ENCODE measurements at places on chromosomes 12 and 14. TPM values are rescaled to one million over a fixed set of nuclear protein-coding genes. Genes with fewer than 3 reads are reported as not detected.

- no peak for DNase-seq
- H3K4me3 ChIP-seq, result no peak overlapping the region
- H3K27ac ChIP-seq, result no peak overlapping the region
- H3K27me3 ChIP-seq, result no peaks in the 10 kb centered on the region
These were observed 88.0 kb downstream of the ANO6 start for GRCh38 chr12:45303945-45304344.

DNA sequence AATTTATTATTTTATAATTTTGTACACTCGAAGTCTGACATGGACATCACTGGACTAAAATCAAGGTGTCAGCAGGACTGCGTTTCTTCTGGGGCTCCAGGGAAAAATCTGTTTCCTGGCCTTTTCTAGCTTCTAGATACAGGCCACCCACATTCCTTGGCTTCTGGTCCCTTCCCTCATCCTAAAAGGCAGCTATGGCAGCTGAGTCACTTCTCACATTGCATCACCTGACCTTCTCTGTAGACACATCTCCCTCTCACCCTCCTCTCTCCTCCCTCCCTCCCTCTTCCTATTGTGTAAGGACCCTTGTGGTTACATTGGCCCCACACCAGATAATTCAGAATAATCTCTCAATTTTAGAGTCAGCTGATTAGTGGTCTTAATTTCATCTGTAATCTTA, 92.4 kb downstream of the RPS6KA5 start:
- peaks cover 44% of the 10 kb centered on the region for H3K4me1 ChIP-seq
- peak overlapping the region; percentile 67 for H3K27ac ChIP-seq
- H3K4me3 ChIP-seq, result no peak overlapping the region
- no peaks in the 10 kb centered on the region for H3K27me3 ChIP-seq
- peaks cover 43% of the 10 kb centered on the region for H3K36me3 ChIP-seq

- H3K36me3 ChIP-seq, result no peaks in the 10 kb centered on the region
- DNase-seq, result no peak
- H3K27ac ChIP-seq, result no peak overlapping the region
These were observed 5.6 kb upstream of the HEBP1 start for GRCh38 chr12:13005649-13006048.

DNA sequence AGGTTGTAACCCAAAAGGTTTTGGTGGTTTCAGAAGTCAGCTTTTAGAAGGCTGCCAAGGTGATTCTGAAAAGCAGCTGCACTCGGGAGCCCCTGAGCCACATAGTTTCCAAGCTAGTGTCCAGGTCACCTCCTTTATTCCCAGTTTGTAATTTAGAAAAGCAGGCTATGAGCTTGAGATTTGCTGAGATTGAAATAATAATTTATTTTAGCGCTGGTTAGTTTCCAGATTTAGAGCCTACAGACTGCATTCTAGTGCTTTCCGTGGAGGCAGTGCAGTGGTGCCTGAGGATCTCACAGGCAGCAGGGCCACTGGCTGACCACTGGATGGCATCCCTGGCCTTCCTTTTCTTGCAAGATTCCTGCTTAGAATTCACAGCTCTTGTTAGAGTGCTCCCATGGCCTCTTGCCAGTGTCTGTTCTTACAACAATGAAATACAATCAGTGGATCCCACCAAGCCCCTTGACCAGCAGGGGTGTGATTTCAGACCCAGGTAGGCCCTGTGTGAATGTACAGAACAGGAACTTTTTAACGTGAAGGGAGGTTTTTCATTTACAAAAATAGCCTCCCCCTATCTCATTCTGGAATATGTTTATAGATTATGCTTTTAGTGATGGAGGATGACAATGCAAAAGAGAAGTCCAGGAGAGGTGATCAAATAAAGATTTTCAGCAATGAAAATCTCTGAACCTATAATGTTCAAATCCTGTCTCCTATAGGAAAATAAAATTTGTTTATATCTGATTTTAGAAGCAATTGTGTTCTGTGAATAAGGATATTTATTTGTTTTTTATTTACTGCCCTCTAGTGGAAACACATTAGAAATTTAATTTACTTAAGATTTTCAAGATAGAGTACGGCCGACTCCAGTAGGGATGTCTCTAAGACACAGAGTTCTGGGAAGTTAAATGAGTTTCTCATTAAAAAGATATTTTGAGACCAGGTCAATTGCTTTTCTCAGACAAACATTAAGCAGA, 362.1 kb upstream of the STXBP6 start:
- no peaks in the 10 kb centered on the region for H3K4me1 ChIP-seq
- H3K4me3 ChIP-seq, result no peak overlapping the region
- peaks cover 3% of the 10 kb centered on the region for H3K27me3 ChIP-seq
- no peak overlapping the region for H3K27ac ChIP-seq

GRCh38 chr14:94374749-94375260, 13.6 kb downstream of the SERPINA1 start:
- H3K36me3 ChIP-seq, result no peaks in the 10 kb centered on the region
- no peaks in the 10 kb centered on the region for H3K4me1 ChIP-seq
- no peak overlapping the region for H3K4me3 ChIP-seq
- H3K27me3 ChIP-seq, result peaks cover 4% of the 10 kb centered on the region

DNA sequence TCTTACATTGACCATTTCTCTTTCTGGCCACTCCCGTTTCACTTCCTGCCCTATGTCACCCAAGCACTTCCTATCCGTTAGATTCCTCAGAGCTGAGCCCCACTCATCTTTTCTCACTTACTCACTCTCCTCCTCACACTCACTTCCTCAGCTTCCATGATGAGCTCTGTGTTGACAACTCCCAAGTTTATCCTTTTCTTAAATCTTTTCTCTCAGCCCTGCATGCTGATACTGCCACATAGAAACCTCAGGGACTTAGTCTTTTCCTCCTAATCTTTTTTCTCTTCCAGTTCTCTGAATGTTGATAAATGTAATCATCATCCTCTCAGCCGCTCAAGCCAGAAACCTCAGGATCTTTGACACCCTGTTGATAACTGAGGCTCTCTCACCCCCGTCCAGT, 99.6 kb downstream of the ANO6 start:
- no peak for DNase-seq
- H3K4me1 ChIP-seq, result no peaks in the 10 kb centered on the region
- H3K36me3 ChIP-seq, result peaks cover 27% of the 10 kb centered on the region
- no peak overlapping the region for H3K27ac ChIP-seq
- no peak overlapping the region for H3K4me3 ChIP-seq
- no peaks in the 10 kb centered on the region for H3K27me3 ChIP-seq

- H3K4me1 ChIP-seq, result no peaks in the 10 kb centered on the region
- H3K27me3 ChIP-seq, result peaks cover 4% of the 10 kb centered on the region
- peak; percentile 15 for DNase-seq
- no peaks in the 10 kb centered on the region for H3K36me3 ChIP-seq
- H3K27ac ChIP-seq, result no peak overlapping the region
These were observed 37.9 kb downstream of the A2ML1 start for GRCh38 chr12:8860165-8860961.

GRCh38 chr12:109092497-109093021, 713 bp downstream of the ALKBH2 start:
- peaks cover 19% of the 10 kb centered on the region for H3K36me3 ChIP-seq
- peak overlapping the region; percentile 94 for H3K4me3 ChIP-seq
- peak overlapping the region; percentile 89 for H3K27ac ChIP-seq
- H3K27me3 ChIP-seq, result no peaks in the 10 kb centered on the region

DNA sequence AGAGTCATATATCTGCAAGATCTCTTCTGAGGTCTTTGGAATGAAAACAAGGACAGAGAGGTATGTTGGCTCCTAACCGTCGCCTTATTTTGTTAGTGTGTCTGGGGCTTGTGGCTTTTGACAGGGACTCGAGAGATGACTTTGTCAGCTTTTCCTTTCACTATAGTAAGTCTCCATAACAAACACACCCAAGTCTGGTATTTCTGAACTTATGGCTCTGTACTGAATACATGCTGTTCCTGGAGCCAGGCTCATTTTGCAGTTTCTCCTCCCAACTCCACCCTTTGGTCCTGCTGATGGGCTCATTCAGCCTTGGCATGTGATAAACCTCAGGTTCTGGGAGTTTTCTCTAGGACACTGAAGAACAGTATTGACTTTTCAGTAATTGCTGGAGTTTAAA, 27.7 kb upstream of the TMED10 start:
- no peak for DNase-seq
- no peaks in the 10 kb centered on the region for H3K36me3 ChIP-seq
- peaks cover 19% of the 10 kb centered on the region for H3K4me1 ChIP-seq
- H3K27ac ChIP-seq, result no peak overlapping the region

GRCh38 chr14:85075694-85076476, 454.1 kb upstream of the FLRT2 start:
- H3K27ac ChIP-seq, result no peak overlapping the region
- no peaks in the 10 kb centered on the region for H3K27me3 ChIP-seq
- no peaks in the 10 kb centered on the region for H3K4me1 ChIP-seq
- DNase-seq, result no peak
- no peaks in the 10 kb centered on the region for H3K36me3 ChIP-seq

GRCh38 chr14:95431199-95432143, 85.0 kb downstream of the SYNE3 start:
- no peaks in the 10 kb centered on the region for H3K27me3 ChIP-seq
- H3K36me3 ChIP-seq, result peaks cover 27% of the 10 kb centered on the region
- no peak overlapping the region for H3K27ac ChIP-seq
- no peak for DNase-seq
- peaks cover 3% of the 10 kb centered on the region for H3K4me1 ChIP-seq

GRCh38 chr14:54200726-54201125, 196.1 kb upstream of the CDKN3 start:
- no peaks in the 10 kb centered on the region for H3K4me1 ChIP-seq
- H3K36me3 ChIP-seq, result no peaks in the 10 kb centered on the region
- H3K27me3 ChIP-seq, result peaks cover 3% of the 10 kb centered on the region
- H3K4me3 ChIP-seq, result no peak overlapping the region

DNA sequence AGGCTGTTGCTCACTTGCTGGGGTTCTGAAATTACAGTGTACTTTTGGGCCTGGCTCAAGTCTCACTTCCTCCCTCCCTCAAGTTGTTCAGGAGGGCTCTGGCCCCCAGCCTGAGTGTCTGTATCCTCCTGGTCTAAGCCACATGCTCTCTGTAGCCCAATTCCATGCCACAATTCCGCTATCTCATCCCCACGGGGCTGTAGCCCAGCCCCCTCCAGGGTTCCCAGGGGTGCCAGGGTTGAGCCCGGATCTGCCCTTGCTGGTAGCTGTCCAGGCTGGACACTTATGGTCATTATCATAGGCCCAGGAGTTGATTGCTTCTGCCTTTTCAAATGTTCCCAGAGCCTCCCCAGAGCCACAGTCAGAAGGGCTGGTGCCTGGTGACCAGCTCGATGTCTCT, 65.3 kb downstream of the PRIMA1 start:
- H3K27me3 ChIP-seq, result no peaks in the 10 kb centered on the region
- no peak for DNase-seq
- H3K36me3 ChIP-seq, result no peaks in the 10 kb centered on the region
- no peaks in the 10 kb centered on the region for H3K4me1 ChIP-seq
- H3K27ac ChIP-seq, result no peak overlapping the region
- H3K4me3 ChIP-seq, result no peak overlapping the region

Gene EFS
- total RNA-seq, result not detected

Gene GLRX5
- 60.7 TPM for total RNA-seq

Gene RIN3
- total RNA-seq, result 59.2 TPM

Gene ADCY6
- not detected for total RNA-seq

Gene IGF1
- 2.3 TPM for total RNA-seq
